ENCODE measurements at places on chromosomes 5 and 9. TPM values are rescaled to one million over a fixed set of nuclear protein-coding genes. Genes with fewer than 3 reads are reported as not detected.

Gene BAAT
- total RNA-seq, result not detected

Gene RBM18
- total RNA-seq, result 21.1 TPM

Gene CKMT2
- not detected for total RNA-seq

Gene ZNF300
- total RNA-seq, result 8.5 TPM

Gene NIPAL4
- 22.7 TPM for total RNA-seq

Gene PTGES
- 39.5 TPM for total RNA-seq

Gene SLC4A9
- total RNA-seq, result not detected

Gene PCDHGA7
- 2.2 TPM for total RNA-seq

Gene TAL2
- not detected for total RNA-seq

Gene HSD17B4
- total RNA-seq, result 95.2 TPM

Gene SEMA6A
- total RNA-seq, result 6.3 TPM

Gene PLAC8L1
- not detected for total RNA-seq

Gene SPAG8
- total RNA-seq, result not detected

Gene FIBCD1
- total RNA-seq, result 2.3 TPM

Gene RGS7BP
- not detected for total RNA-seq

Gene SFXN1
- 56.9 TPM for total RNA-seq

Gene RGMB
- 21.6 TPM for total RNA-seq

Gene C5orf58
- total RNA-seq, result not detected

Gene ECM2
- total RNA-seq, result not detected

Gene FAM200C
- 2.8 TPM for total RNA-seq

Gene ZFP2
- 2.9 TPM for total RNA-seq
